NCI-H1417 (cell line): ENCODE measurements at places on chromosomes 12 and 14.

- DNase-seq = no peak
Measured at GRCh38 chr12:29223956-29224543, 75.0 kb downstream of the FAR2 start.

DNA sequence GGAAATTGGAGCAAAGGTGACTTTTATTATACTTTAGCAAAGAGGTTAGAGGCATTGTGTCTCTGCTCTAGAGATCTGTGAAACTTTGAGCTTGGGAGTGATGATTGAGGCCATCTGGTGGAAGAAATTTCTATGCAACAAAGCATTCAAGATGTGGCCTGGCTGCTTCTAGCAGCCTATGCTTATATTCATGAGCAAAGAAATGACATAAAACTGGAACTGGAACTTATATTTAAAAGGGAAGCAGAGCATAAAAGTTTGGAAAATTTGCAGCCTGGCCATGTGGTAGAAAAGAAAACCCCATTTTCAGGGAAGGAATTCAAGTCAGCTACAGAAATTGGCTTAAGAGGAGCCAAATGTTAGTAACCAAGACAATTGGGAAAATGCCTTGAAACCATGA is 70.4 kb downstream of the SDR9C7 start:
- no peak for DNase-seq

- no peak for DNase-seq
Measured at GRCh38 chr12:100646896-100647295, 73.4 kb downstream of the GAS2L3 start.

DNA sequence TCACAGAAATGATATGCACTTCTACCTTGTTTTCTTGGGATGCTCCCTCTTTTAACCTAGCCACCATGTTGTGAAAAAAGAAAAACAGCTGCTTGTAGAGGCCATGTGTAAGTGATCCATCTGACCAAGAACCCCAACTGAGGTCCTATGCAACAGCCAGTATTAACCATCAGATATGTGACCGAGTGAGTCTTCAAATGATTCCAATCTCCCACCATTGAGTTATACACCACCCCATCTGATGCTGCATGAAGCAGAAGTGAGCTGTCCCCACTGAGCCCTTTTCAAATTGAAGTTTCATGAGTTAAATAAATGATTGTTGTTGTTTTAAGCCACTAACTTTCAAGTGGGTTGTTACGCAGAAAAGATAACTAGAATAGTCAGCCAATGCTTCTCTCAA is 20.6 kb upstream of the USP15 start:
- no peak for DNase-seq

- DNase-seq = no peak
Measured at GRCh38 chr14:92646952-92647796, 101.3 kb downstream of the LGMN start.

DNA sequence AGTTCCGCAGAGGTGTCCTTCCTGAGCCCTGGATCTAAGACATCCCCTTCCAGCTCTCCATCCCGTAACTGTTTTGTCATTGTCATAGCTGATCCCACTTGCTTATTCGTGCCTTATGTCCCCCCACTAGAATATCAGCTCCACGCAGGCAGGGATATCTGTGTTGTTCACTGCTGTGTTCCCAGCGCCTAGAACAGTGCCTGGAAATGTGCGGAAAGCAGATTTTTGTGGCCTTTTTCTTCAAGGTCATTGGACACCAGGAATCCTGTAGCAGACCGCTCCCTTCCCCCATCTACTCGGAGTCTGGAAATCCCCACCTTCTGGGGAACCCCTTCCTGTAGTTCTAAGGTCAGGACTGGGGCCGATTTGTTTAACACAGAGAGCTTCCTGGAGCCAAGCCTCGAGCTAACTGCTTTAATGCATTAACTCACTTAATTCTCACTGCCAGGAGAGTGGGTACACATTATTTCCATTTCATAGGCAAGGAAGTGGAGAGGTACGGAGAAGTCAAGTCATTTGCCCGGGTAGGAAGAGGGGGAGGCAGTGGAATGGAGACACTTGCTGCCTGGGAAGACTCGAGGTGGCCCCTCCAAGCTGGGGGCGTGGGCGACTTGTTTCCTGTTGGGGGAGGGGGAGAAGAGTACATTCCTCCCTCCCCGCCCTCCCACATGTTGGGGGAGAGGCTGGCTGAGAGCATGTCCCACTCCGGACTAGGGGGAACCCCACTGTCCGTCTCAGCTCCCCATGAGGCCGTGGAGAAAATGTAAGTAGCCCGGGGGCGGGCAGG is 1.2 kb upstream of the SH2B3 start:
- peak; percentile 45 for DNase-seq

GRCh38 chr14:69043596-69044260 is 64.6 kb upstream of the ACTN1 start:
- no peak for DNase-seq
